ENCODE measurements at places on chromosomes 3 and 15. TPM values are rescaled to one million over a fixed set of nuclear protein-coding genes. Genes with fewer than 3 reads are reported as not detected.

GRCh38 chr3:126391631-126392030 lies 3.1 kb upstream of the CFAP100 start:
- DNase-seq, result no peak

- DNase-seq, result peak; percentile 6
Observed at GRCh38 chr3:13278783-13279531, 141.2 kb downstream of the NUP210 start.

DNA sequence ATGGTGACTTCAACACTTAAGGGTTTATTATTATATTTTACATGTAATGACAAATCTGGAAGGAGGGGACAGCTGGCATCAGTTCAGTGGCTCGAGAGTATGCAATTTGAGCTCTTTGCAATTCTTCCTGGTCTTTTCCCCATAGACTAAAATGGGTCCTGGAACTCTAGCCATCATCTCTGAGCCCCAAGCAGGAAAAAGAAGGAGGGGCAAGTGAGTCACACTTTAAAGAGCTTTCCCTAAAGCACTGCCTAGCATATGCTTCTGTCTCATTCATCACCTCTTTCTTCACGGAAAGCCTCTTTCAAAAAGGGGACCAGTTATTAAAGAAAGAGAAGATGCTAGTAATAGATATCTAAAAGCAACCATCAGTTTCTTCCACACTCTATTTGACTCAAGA lies 466.3 kb downstream of the ZIC1 start:
- DNase-seq, result no peak

The ZNF620 gene
- 1.0 TPM for total RNA-seq

- DNase-seq, result no peak
Observed at GRCh38 chr3:59802045-59802444, 752.2 kb upstream of the CFAP20DC start.

GRCh38 chr3:182455011-182455410 lies 338.3 kb upstream of the ATP11B start:
- DNase-seq, result no peak

DNA sequence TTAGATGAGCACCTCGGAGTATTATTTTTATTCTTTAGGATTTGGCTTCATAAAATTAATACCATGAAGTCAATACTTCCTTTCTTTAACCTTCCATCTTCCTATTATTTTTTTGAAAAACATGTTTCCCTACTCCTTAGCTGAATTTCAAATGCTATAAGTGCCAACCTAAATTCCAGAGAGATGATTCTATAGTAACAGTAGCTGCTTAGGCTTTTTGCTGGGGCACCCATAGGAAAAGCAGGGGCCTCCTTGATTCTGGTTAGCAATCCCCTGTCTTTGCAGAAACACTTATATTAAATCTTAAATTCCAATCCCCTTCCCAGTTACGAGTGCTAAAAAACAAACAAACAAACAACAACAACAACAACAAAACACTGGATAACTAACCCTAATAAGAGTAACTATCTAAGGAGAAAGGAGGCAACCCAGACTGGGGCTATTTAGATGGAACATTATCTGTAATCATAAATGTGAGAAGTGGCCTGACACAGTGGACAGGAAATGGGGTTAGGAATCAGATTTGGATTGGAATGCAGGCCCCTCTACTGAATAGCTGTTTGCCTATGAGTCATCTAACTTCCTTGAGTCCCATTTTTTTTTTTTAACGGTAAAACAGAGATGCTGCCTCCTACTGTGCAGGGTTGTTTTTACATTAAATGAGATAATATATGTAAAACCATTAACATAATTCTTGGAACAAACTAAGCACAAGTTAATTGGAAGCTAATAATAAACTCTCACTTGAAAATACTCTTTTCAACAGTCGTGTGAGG lies 148.1 kb downstream of the WDR72 start:
- DNase-seq, result no peak

Measured in Caki2 (cell line).